Epithelial cell of proximal tubule (primary cell): ENCODE measurements at places on chromosomes 6 and 20.

- DNase-seq = no peak
Measured at GRCh38 chr20:24004471-24004870, 15.9 kb upstream of the GGTLC1 start.

DNA sequence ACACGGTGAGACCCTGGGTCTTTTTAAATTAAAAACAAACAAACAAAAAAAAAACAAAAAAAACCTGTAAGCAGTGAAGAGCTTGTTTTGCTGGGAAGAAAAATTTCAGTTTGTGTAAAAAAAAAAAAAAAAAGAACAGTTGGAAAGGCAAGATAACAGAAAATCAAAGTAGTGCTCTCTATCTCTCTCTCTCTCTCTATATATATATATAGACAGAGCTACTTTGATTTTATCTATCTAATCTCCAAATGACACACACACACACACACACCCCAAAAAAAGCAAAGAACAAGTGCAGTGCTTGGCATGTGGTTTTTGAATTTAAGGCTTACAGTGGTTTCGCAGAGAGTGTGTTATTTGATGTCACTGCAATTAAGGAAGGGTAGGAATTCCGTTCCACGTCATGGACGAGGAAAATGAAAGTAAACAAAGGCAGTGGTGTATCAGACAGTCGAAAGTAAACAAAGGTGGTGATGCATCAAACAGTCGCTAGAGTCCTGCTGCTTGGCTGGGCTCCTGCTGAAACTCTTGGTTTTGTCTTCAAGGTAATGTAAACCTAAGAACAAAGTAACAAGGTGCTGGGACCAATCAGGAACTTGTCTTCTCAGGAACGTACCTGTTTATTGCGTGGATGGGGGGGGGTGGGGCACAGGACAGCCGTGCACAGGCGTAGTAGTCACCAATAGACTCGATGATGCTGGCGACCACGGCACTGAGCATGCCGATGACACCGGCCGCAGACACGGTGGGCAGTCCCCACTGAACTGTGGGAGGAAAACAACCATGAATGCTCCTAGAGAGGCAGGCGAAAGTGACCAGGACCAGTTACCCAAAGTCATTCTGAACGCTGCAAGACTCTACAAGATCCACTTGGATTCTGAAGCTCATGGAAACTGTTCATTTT, 131.8 kb downstream of the SLC23A2 start:
- no peak for DNase-seq

DNA sequence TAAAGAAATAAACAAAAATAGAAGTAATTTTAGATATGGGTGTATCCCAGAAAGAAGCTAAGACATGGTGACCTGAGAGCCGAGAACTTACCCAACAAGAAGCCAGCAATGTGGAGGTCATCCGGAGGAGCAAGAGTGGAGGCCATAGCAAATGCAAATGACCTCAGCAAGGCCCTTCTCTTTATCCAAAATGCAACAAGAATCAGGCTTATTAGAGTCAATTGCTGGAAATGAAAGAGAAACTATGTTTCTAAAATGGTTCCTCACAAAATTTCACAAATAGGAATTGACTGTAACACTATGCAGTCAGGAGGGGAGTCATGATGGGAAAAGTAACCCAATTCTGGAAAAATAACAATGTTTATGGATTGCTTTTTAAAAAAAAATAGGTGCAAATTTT, 90.4 kb downstream of the TNFAIP3 start:
- no peak for DNase-seq

DNA sequence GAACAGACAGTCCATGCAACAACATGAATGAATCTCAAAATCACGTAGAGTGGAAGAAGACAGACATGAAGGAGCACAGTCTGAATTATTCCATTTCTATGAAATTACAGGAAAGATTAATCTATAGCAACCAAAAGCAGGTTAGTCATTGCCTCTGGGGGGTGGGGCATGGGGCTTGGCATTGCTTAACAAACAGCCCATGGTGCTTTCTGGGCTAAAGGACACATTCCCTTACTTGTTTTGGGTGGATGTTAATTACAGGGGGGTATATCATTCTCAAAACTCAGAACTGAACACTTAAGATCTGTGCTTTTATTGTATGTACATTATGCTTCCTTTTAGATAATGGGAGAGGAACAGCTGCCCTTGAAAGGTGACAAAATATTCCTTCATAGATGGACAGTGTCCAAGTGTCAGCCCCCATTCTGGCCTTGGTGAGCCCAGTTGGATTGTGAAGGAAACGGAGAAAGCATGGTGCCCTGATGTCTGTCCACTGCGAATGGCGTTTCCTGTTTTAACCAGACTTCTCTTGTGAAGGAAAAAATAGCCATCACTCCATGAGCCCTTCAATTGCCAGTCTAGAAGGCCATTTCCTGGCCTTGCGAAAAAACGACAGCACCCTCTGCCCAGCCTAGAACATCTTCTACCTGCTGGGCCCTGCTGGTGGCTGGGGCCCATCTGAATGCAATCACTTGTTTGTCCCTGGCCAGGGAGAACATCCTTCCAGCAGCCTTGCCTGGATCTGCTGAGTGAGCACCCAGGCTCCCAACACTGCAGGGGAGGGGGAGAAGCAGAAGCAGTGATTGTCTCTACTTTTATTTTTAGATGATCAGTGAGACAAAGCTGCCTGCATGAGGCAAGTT, 179.7 kb downstream of the BCAS1 start:
- no peak for DNase-seq

GRCh38 chr20:44532981-44533331, 11.1 kb upstream of the SERINC3 start:
- DNase-seq = no peak

DNA sequence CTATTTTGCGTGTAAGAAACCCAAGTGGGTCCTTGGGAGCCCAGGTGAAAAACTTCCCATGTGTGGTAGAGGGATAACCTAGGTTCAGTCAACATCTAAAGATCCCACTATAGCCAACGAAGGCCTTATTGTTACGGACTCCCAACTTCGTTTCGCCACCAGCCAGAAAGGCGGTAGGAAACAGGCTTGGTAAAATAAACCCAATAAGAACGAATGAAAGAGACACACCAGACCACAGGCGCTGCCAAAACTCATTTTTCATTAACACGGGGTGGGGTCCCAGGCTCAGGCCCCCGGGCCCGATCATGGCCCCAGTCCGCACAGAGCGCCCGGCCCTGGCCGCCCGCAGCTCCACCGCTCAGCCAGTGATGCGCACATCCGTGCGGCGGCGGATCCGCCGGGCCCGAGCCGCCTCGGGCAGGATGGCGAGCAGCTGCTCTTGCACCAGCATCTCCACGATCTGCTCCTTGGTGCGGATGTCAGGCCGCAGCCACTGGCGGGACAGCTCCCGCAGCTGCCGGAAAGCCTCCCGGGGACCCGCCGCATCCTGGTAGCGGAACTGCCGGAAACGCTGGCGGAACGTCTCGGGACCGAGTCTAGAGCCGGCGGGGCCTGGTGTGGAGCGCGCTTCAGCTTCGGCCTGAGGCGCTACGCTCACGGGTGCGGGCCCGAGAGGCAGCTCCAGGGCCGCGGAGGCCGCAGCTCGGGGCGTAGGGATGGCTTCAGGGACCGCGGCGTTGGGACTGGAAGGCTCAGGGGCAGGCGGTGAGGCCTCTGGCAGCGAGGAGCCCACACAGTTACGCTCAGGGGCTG, 709 bp downstream of the SCAND1 start:
- no peak for DNase-seq

DNA sequence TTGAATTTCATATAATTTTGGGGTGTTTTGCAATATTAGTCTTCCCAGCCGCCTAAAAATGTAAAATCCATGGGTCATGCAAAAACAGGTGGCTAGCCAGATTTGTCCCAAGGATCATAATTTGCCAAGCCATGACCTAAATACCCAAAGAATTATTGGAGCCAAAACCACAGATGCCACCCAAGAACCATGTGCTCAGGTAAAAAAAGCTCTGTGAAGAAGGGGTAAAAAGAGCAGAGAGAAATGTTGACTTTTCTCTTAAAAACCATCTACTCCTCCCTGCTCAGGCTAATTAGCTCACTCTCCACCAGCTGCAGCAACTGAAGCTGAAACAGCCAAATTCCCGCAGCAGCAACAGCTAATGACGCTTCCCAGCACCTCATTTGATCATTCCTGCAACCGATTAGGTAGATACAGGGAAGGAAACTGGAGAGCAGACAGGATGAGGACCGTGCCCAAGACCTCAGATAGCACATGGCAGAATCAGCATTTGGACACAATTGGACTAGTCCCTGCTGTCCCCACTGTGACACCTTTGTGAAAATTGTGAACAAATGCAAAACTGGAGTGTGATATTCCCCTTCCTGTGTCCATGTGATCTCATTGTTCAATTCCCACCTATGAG, 107.9 kb upstream of the NXT1 start:
- no peak for DNase-seq

- no peak for DNase-seq
Measured at GRCh38 chr6:149389509-149390297, 10.4 kb upstream of the SUMO4 start.

DNA sequence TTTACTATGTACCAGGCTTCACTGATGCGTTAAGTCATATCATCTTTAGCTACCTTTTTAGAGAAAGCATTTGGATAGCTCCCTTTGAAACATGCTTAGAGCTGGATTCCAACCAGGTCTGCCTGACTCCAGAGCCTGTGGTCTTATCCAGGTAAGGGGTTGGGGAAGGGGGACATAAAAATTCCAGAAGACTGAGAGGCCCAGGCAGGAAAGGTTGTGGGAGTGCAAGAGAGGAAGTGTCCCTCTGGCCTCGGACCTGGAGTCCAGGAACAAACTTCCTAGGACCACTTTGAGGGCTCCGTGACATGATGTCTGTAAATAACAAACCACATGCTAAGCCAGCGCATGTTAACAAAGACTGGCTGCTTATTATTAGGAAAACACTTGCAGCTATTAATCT, 163.0 kb upstream of the KCNG1 start:
- no peak for DNase-seq

DNA sequence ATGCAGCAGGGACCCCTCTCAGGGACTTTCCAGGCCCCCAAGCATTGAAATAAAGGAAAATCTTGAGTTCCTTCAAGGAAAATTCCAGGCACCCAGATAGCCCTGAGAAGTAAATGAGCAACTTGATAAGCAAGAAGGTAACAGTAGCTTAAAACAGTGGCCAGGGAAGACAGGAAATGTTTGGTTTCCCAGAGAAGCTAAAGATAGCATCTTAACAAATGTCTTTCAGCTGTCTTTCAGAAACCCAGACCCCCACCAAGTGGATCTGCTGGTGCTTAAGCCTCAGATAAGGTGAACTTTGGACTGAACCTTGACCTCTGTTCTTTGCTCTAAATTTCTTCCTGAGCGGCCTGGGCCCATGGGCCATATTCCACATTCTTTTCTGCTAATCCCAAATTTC, 117.8 kb upstream of the CST7 start:
- DNase-seq = no peak

GRCh38 chr20:24445510-24446170, 23.8 kb upstream of the SYNDIG1 start:
- DNase-seq = no peak

GRCh38 chr20:1526896-1527295, 30.6 kb downstream of the SIRPD start:
- DNase-seq = no peak

- DNase-seq = no peak
Measured at GRCh38 chr6:10194816-10195672, 219.8 kb downstream of the TFAP2A start.

DNA sequence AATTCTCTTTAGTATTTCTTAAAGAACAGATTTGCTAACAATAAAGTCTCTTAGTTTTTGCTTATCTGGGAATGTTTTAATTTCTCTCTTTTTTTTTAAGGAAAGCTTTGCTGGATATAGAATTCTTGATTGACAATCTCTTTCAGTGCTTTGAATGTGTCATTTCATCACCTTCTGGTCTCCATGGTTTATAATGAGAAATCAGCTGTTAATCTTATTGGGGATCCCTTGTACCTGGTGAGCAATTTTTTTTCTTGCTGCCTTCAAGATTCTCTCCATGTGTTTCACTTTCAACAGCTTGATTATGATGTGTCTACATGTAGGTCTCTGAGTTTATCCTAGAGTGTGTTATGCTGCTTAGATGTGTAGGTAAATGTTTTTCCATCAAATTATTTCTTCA, 16.4 kb upstream of the PSMF1 start:
- no peak for DNase-seq

- DNase-seq = no peak
Measured at GRCh38 chr6:68040780-68041179, 594.3 kb upstream of the ADGRB3 start.

- DNase-seq = no peak
Measured at GRCh38 chr6:148779142-148779562, 32.3 kb downstream of the UST start.

GRCh38 chr6:110512991-110513390, 36.6 kb upstream of the SLC22A16 start:
- no peak for DNase-seq

GRCh38 chr6:1780251-1780867, 170.6 kb downstream of the FOXC1 start:
- DNase-seq = no peak

- no peak for DNase-seq
Measured at GRCh38 chr20:44080064-44080463, 106.9 kb downstream of the JPH2 start.

GRCh38 chr6:17224056-17224455, 57.1 kb upstream of the RBM24 start:
- no peak for DNase-seq

DNA sequence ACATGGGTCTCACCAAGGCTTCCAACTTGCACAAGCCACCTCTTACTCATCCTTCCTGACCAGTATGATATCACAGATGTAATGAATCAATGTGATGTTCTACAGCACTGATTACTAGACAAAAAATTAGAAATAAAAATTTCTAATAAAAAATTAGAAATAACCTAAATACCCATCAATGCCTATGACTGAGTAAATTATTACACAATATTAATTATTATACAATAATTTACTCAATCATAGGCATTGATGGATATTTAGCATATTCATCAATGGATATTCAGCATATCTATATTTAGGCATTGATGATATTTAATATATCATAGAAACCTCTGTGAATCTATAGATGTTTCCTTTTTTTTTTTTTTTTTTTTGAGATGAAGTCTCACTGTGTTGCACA, 43.2 kb upstream of the MBOAT1 start:
- DNase-seq = no peak

DNA sequence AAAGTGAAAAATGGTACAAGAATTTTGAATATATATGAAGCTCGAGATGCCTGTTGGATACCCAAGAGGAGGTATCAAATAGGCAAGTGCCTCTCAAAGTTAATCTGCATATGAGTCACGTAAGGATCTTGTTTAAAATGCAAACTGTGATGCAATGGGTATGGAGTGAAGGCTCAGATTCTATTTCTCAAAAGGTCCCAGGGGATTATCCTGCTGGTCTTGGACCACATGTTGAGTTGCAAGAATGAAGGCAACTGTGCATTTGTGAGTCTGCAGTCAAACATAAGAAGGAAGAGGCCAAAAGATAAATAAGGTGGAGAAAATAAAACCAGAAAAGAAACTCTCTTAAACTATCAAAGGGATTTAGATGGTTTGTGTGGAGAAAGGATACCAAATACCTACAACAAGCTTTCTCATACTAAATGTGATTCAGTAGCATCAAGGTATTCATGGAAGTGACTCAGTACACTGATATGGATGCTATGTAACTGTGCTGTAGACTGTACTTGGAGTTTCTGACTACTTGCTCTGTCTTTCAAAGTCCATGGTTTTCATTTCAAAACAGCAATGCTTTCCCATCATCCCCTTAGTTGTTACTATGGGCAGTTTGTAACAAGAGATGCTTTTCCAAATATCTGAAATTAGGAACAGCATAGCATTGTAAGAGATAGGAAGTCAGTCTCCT, 106.3 kb downstream of the GFRAL start:
- DNase-seq = no peak

GRCh38 chr6:13712599-13712898, 914 bp upstream of the RANBP9 start:
- no peak for DNase-seq
